ENCODE measurements at places on chromosomes 4 and X. TPM values are rescaled to one million over a fixed set of nuclear protein-coding genes. Genes with fewer than 3 reads are reported as not detected.

The FGB gene
- total RNA-seq: 1.2 TPM

The S100P gene
- 0.21 TPM for total RNA-seq

The MTMR1 gene
- total RNA-seq: 13.8 TPM

The CXorf65 gene
- not detected for total RNA-seq

The HEPH gene
- 0.85 TPM for total RNA-seq
